Amniotic stem cell (primary cell): ENCODE measurements at places on chromosomes 3 and 15.

DNA sequence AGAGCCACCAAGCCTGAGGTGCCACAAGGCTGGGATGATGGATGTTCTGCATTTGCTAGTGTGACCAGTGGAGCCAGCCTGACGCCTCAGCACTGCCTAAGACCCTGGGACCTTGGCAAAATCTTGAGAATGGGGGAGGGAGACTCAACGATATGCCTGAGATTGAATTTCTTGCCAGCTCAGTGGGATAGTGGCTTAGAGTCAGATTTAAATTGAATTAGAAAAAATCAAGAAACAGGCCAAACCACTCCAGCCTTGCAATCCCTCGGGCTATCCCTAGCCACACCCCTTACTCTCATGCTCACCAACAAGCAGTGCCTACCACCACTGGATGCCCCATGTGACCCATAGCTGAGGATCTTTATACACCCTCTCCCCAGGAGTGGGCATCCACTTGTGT is 18.7 kb upstream of the PDE8A start:
- DNase-seq: no peak

GRCh38 chr3:142353571-142353970 is 94.3 kb downstream of the XRN1 start:
- DNase-seq: no peak

DNA sequence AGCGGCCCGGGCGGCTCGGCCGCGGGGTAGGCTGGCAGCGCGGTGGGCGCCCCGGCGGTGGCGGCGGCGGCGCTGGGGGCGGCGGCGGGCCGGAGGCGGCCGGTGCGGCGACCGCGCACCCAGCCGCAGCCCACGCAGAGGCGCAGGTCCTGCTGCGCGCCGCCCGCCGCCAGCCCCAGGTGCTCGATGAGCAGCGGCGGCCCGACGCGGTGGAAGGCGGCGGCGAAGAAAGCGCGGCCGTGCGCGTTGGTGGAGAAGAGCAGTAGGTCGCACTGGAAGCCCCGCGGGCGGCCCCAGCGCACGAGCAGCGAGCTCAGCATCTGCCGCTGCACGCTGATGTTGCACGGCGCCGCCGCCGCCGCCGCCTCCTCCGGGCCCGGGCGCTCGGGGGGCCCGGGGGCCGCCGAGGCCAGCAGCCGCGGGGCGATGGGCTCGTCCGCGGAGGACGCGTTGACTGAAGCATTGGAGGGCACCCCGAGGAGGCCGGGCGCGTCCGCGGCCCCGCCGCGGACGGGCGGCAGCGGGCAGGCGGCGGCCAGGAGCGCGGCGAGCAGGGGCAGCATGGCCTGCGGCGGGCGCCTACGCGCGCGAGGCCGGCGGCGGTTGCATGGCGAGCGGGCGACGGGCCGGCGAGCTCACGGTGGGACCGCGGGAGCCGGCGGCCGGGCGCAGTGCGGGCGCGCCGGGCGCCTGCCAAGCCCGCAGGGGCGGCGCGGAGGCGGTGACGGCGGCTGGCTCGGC is 452 bp downstream of the TMEM158 start:
- no peak for DNase-seq

- no peak for DNase-seq
Measured at GRCh38 chr15:66563126-66563525, 2.7 kb downstream of the LCTL start.

DNA sequence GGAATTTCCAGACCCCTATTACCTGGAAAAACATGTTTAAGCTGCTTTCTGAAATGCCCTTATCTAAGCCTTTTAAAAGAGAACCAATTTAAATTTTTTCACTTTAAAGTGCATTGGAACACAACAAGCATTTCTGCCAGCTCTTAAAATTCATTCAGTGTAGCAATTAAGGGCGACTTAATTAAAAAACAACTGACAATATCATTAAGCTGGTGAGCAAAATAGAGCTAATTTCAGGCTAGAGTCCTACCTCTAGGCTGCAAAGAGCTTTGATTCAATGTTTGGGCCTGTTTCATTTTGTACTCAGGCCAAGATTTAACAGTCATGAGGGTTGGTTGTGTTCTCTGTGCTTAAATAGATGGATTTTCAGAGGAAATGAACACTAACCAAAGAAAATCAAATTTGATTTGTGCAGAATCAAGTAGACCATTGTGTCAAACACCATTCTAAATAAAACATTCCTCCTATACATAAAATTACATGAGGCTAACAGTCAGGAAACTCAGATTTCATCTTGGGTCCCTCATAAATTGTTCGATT is 114.6 kb downstream of the TMEM108 start:
- DNase-seq: no peak

GRCh38 chr3:47151836-47152235 is 12.1 kb downstream of the SETD2 start:
- no peak for DNase-seq

DNA sequence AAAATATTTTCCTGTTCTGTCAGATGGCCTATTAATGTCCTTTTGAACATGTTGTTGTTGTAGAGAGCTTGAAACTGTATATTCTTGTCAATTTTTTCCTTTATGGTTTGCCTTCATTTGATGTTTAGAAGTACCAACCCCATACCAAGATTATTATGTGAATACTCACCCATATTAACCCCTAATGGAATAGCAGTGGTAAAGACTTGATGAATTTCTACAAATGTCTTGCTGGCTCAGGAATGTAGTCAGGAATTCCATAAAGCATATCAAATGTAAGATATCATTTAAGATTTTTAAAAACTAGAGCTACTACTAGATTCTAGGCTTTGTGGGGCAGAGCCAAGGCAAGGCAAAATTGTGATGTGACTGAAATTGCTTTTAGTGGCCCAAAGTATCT is 30.0 kb downstream of the MYO5A start:
- no peak for DNase-seq

- DNase-seq: no peak
Measured at GRCh38 chr3:159923336-159923735, 65.3 kb upstream of the IL12A start.
